ENCODE measurements at places on chromosomes 12 and 14.

- no peak for DNase-seq
Observed at GRCh38 chr12:43105426-43105981, 446.5 kb downstream of the ADAMTS20 start.

DNA sequence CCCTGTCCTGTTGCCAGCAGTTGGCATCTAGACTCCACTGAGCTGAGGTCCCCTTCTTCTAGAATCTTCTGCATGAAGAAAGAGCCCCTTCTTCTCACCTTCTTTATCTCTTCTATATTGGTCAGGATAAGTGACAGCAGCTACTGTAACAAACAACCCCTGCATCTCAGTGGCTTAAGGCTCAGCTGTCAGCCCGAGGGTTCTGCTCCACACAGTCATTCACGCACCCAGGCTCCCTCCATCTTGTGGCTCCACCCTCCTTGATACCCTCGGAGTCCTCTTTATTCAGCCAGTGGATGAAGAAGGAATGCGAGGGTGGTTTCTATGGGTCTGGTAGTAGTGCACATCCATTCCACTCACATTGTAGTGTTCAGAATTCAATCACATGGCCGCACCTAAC is 10.5 kb upstream of the RFLNA start:
- DNase-seq = no peak

- DNase-seq = peak; percentile 57
Observed at GRCh38 chr12:103495469-103496456, at the start of gene C12orf42. Gene C12orf42, minus strand, starts transcription at chr12:103495968. Its CDS starts 17,542 bp downstream, at chr12:103478426.

DNA sequence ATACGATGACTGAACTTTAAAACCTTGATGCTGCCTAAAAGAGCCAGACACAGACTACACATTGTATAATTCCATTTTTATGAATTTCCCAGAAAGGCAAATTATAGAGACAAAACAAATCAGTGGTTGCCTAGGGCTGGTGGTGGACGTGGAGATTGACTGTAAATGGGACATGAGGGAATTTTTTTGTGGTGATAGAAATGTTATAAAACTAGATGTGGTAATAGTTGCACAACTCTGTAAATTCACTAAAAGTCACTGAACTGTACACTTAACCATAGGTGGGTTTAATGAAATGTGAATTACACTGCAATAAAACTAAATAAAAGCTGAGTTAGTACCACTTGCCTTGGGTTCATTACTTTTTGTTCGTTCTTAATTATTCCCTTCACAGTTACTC is 72.1 kb downstream of the PLEKHA5 start:
- no peak for DNase-seq

GRCh38 chr12:77315407-77315806 is 250.0 kb upstream of the E2F7 start:
- no peak for DNase-seq

DNA sequence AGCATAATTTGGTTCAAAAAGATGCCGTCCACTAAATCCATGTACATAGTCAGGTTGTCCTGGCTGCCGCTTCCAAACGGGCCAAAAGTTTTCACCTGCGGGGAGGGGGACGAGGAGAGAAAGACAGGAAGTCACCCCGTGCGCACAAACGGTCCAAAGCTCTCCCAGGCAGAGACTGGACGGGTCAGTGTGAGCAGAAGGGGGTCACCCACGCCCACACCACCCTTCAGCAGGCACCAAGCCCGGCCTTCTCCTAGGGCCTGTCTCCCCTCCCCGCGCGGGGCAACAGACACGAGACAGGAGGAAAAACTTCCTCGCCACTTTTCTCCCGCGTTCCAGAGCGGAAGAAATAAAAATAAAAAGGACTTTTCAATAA is 888 bp downstream of the CCDC88C start:
- no peak for DNase-seq

DNA sequence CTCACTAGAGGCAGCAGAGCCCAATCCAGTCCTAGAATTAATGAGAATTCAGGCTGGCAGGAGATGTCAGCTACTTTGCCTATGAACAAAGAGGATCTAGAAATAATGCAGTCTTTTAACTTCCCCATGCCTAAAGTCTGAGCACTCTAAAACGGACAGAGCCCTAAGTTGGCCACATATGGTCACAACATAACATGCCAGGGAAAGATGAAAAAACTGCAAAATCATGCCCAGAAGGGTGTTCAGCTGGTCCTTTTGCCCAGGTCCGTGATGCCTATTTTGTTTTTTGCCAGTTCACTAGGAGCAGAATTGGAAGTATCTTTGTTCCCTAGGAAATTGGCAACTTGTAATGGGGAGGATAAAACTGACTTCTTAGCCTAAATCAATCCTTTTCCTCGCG is 20.3 kb upstream of the LMNTD1 start:
- no peak for DNase-seq

DNA sequence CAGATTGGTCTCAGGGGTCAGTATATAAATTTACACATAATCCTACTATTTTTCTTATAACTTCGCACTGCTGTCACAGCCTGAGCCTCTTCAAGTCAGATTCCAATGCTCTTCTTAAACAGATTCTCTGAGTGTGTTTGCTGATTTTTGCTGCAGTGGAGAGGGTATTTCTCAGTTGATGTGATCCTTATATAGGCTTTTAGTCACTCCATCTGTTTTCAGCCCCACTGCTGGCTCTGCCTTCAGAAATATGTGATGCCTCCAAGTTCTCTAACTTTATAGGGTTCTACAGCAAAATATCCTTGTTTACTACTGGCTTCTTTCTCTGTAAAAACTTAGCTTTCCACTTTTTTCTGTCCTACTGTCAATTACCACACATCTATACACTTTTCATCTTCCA is 702.7 kb downstream of the NRXN3 start:
- DNase-seq = no peak

All from CD4-positive, alpha-beta T cell treated with Interleukin-4 for 4 hours (primary cell).